ENCODE measurements at places on chromosomes 11 and 22.

DNA sequence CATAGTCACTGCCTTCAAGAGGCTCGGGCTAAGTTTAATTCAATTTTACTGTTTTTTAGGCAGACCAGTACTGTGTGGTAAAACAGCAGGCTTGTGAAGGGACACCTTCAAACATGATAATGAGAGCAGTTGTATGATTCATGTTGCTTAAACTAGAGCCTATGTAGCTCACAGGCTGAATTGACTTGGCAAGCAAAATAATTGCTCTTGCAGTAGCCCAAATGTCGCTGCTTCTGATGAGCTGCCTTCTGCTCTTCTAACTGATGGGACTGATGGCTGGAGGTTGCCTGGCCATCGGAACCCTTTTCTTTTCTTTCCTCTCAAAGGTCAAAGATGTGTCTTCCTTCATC is 137.6 kb downstream of the MAML2 start:
- no peak for DNase-seq

DNA sequence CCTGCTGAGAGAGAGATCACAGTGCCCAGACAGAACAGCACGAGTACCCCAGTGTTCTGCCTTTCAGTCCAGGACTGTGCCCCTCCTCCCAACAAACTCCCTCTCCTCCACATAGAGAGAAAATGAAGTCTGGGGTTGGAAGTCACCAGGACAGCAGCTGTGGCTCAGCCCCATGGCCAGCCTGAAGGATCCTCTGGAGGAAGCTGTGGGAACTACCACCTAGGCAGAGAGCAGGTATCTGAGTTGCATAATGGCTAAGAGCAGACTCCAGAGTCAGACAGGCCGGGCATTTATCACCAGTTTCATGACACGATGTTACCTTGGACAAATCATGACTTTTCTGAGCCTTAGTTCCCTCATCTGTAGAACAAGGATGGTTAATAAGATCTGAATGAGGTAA is 61.2 kb upstream of the RRAS2 start:
- no peak for DNase-seq

DNA sequence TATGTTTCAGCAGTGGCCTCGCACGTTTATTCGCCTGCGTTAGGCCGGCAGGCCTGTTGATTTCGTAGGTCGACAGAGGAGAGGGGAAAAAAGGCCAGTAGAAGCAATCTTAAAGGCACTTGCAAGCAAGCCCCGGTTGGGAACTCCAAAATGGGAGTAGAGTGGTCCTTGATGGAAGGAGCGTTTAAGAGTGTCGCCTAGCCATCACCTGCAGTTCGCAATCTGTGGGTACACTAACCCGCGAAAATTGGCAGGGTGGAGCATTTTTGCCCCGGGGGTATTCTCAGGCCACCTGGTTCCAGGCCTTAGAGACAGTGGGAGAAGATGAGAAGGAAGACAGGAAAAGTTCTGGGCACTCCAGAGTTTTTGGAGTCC is 1.1 kb downstream of the EWSR1 start:
- DNase-seq: no peak

- DNase-seq: peak; percentile 30
Observed at GRCh38 chr11:134939905-134940304, 527.9 kb upstream of the B3GAT1 start.

DNA sequence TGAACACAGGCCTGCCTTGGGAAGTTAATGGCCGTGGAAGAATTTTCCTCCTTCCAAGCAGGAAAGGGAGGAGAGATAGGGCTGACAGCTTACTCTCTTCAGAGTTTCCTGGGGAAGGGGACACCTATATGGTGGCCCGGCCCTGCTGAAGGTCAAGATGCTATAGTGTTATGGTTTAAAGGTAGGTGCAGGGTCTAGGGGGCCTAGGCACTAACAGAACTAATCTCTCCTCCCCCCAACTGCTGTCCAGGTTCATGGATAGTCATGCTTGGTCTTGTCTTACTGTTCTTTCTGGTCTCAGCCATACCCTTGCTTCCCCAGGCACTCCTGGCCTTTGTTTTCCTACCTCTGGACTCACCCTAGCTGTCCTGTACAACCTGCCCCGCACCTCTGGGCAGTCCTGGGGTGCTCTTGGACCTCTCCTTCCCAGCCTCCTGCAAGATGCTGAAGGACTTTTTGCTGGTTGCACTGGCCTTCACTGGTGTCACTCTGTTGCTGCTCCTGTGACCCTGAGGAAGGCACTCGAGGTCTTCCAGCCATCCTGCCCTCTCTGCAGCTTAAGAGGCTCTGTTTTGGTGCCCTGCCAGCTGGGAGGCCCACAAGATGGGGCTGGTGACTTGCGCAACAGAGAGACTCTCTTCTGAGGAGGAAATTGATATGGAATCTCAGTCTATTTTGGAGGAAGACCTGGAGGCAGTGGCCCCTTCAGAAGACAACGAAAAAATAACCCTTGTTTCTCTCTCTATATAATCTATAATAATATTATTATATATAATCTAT is 17.9 kb downstream of the SEC14L3 start:
- DNase-seq: no peak

DNA sequence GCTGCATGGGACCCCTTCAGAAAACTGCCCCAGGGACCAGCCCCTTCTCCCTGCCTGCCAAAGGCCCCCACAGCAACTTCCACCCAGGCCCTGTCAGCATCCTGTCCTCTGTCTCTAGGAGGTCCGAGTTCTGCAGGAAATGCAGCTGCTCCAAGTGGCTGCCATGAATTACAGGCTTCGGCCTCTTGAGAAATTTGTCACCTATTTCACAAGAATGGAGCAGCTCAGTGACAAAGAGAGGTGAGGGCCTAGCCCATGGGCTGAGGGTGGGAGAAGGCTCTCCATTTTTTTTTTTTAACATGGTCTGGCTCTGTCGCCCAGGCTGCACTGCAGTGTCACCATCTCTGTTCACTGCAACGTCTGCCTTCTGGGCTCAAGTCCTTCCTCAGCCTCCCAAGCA is 7.3 kb downstream of the RGL4 start:
- DNase-seq: no peak

DNA sequence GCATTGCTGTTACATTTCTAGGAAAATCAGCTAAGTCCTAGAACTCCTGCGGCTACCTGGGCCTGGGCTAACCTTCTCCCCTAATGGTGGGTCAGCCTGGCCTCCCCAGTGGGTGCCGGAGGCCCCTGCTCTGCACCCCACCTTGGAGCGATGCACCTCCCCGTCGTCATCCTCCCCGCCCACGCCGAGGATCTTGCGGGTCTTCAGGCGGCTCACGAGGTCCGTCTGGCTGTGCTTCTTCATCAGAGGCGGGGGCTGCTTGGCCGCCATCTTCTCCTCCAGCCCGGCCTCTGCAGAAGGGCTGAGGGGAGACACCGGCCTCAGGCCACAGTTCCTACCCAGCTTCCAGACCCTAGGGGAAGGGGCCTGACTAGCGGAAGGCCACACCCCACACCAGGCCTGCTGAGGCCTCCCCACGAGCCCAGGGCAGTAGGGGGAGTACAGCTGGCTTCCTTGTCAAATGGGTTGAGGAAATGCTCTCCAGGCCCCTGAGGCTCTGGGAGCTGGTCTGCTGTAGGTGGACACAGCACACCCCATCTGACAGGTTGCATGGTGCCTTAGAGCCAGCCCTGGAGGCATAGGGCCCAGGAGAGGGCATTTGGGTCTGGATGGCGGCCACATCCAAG is 12.5 kb downstream of the TP53I11 start:
- no peak for DNase-seq

- DNase-seq: no peak
Observed at GRCh38 chr11:9780929-9781328, 117.1 kb downstream of the SWAP70 start.

- no peak for DNase-seq
Observed at GRCh38 chr11:65116370-65117205, 913 bp downstream of the ZNHIT2 start.

DNA sequence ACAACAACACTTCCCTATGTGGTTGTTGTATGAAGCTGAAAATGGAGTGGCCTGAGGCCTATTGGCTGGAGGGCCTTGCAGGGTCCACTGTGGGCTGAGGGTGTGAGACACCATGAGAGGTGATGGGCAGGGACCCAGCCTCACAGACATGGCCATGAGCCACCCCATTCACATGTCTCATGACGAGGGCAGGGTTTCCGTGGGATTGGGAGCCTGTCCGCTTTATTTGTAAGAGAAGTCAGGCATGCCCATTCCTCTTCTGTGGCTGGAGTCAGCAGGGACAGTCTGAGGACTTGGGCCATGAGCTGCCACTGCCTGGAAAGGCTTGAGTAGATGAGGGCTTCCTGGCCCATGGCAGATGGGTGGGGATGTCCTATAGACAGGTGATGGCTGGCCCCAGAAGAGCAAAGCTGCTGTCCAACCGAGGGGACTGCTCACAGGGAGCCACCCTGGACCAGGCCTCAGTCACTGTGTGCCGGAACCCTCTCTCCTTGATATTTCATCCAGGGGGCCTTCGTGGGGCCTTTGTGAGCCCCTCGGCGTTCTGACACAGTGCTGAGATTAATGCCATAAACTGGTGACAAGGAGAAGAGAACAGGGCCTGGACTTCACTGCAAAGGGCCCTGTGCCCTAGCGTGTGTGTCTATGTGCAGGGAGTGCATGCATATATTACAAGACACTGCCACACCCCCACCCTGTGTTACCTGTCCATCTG is 971.9 kb downstream of the BRD1 start:
- DNase-seq: no peak

GRCh38 chr22:21727159-21727558 is 8.4 kb downstream of the YPEL1 start:
- DNase-seq: no peak

All from progenitor cell of endocrine pancreas (in vitro differentiated cells).